ENCODE measurements at places on chromosomes 5 and 9. TPM values are rescaled to one million over a fixed set of nuclear protein-coding genes. Genes with fewer than 3 reads are reported as not detected.

FCN1 gene
- not detected for total RNA-seq

PLCXD3 gene
- not detected for total RNA-seq

SSNA1 gene
- total RNA-seq, result 91.6 TPM

CDKN2A gene
- 5.8 TPM for total RNA-seq

FOXD4 gene
- total RNA-seq, result not detected

PTGR1 gene
- 1.8 TPM for total RNA-seq

FKTN gene
- total RNA-seq, result 11.3 TPM

ADAMTS19 gene
- not detected for total RNA-seq

DNA sequence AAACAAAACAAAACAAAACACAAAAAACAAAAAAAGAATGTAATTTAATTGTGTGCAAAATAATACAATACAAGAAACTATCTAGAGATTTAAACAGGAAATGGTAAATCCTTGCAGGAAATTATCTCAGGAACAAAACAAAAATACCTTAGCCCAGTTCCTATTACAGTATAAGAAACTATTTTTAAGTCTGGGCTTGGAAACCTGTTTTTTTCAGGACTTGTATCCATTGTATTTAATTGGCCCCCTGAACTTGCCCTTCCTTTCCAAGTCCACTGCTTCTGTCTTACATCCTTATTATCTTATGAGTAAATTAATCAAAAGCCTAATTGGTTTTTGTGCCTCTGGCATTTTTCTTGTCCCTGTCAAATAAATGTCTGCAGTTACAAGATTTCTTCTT, 48.5 kb downstream of the ST8SIA4 start:
- H3K36me3 ChIP-seq, result peaks cover 65% of the 10 kb centered on the region
- no peak overlapping the region for H3K4me3 ChIP-seq
- no peak for DNase-seq
- H3K27me3 ChIP-seq, result no peaks in the 10 kb centered on the region

DNA sequence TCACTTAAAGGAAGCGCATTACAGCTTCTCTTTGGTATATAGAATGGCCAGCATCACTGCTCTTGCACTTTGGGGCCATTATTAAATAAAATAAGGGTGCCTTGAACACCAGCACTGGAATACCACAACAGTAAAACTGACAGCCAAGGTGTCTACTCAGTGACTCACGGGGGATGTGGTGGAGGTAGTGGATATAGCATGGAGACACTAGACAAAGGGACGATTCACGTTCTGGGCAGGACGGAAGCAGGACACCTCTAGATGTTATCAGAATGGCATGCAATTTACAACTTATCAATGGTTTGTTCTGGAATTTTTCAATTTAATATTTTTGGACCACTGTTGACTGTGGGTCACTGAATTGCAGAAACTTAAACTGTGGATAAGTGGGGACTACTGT, 32.9 kb upstream of the PDE8B start:
- no peaks in the 10 kb centered on the region for H3K36me3 ChIP-seq
- no peak overlapping the region for H3K4me3 ChIP-seq
- no peak for DNase-seq
- peaks cover 33% of the 10 kb centered on the region for H3K27me3 ChIP-seq
- H3K4me1 ChIP-seq, result no peaks in the 10 kb centered on the region

- no peaks in the 10 kb centered on the region for H3K4me1 ChIP-seq
- no peak for DNase-seq
- no peak overlapping the region for H3K4me3 ChIP-seq
Observed at GRCh38 chr5:175261037-175261436, 182.9 kb downstream of the DRD1 start.

- H3K27me3 ChIP-seq, result no peaks in the 10 kb centered on the region
- no peak overlapping the region for H3K27ac ChIP-seq
- DNase-seq, result no peak
- H3K4me3 ChIP-seq, result no peak overlapping the region
- H3K36me3 ChIP-seq, result peaks cover 68% of the 10 kb centered on the region
Observed at GRCh38 chr5:60633341-60633740, 66.6 kb downstream of the DEPDC1B start.

- H3K4me3 ChIP-seq, result no peak overlapping the region
- no peaks in the 10 kb centered on the region for H3K4me1 ChIP-seq
- no peaks in the 10 kb centered on the region for H3K36me3 ChIP-seq
Observed at GRCh38 chr9:76354221-76354620, 40.0 kb downstream of the RFK start.

GRCh38 chr9:132548751-132549640, 33.4 kb upstream of the BARHL1 start:
- H3K27me3 ChIP-seq, result peaks cover 8% of the 10 kb centered on the region
- H3K4me3 ChIP-seq, result no peak overlapping the region
- H3K4me1 ChIP-seq, result no peaks in the 10 kb centered on the region
- H3K27ac ChIP-seq, result no peak overlapping the region

DNA sequence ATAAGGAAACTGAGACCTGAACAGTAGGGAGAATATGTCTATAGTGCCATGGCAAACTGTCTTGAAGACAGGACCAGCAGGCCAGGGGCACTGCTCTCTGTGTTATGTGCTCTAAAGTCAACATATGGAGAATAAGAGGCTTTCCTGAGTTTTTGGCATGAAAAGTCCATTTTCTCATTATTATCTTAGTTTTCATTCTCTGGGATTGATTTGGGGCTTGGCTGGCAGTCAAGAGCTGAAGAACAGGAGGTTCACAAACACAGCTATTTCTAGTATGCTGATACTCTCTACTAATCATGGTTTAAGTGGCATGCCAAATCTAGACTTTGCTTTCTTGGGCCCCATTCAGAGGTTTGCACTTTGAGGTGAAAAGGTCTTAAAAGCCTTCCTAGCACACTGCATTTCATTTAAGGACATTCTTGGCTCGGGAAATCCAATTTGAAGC, 404.4 kb downstream of the ZNF608 start:
- no peak overlapping the region for H3K4me3 ChIP-seq
- no peak overlapping the region for H3K27ac ChIP-seq
- H3K36me3 ChIP-seq, result no peaks in the 10 kb centered on the region
- H3K4me1 ChIP-seq, result peaks cover 3% of the 10 kb centered on the region
- no peak for DNase-seq

- peak; percentile 46 for DNase-seq
- no peak overlapping the region for H3K4me3 ChIP-seq
Observed at GRCh38 chr9:117487555-117488175, 72.8 kb upstream of the ASTN2 start.

- H3K4me3 ChIP-seq, result no peak overlapping the region
- no peaks in the 10 kb centered on the region for H3K27me3 ChIP-seq
- H3K4me1 ChIP-seq, result no peaks in the 10 kb centered on the region
- no peaks in the 10 kb centered on the region for H3K36me3 ChIP-seq
- DNase-seq, result no peak
Observed at GRCh38 chr5:117143406-117143805, 568.8 kb upstream of the SEMA6A start.

DNA sequence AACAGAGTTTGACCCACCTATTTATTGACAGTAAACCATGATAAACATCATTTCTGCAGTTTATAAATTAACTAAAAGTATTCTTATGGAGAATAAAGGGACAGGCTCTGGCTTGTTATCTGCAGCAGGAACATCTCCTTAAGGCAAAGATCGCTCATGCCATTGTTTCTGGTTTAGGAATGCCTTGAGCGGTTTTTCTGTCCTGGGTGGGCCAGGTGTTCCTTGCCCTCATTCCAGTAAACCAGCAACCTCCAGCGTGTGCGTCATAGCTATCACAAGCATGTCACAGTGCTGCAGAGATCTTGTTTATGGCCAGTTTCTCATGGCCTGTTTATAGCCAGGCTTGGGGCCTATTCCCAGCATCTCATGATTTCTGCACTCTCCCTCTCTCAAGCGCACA, 521.7 kb downstream of the HINT1 start:
- no peak overlapping the region for H3K27ac ChIP-seq
- DNase-seq, result no peak
- no peaks in the 10 kb centered on the region for H3K27me3 ChIP-seq
- H3K4me1 ChIP-seq, result no peaks in the 10 kb centered on the region
- no peak overlapping the region for H3K4me3 ChIP-seq

- no peak overlapping the region for H3K27ac ChIP-seq
- no peaks in the 10 kb centered on the region for H3K4me1 ChIP-seq
- H3K4me3 ChIP-seq, result no peak overlapping the region
Observed at GRCh38 chr9:105963343-105964099, 269.2 kb downstream of the TMEM38B start.

DNA sequence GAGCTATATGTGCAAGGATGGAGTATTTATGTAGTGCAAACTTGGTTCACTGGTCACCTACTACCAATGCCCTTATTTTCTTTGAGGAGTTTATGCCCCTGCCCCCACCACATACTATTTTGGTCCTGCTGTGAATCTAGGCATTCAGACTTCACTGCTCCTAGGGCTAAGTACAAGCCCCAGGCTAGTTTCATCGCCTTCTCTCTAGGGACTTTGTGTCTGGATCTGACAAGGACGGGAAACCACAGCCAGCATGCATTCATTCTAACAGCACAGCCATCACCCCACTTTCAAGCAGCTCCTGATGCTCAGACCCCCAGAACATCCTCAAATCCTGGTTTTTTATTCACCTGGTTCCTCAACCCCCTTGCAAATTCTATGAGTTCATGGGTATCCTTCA, 56.8 kb downstream of the DRD1 start:
- no peak for DNase-seq
- H3K4me1 ChIP-seq, result no peaks in the 10 kb centered on the region
- H3K36me3 ChIP-seq, result no peaks in the 10 kb centered on the region
- H3K27ac ChIP-seq, result no peak overlapping the region

DNA sequence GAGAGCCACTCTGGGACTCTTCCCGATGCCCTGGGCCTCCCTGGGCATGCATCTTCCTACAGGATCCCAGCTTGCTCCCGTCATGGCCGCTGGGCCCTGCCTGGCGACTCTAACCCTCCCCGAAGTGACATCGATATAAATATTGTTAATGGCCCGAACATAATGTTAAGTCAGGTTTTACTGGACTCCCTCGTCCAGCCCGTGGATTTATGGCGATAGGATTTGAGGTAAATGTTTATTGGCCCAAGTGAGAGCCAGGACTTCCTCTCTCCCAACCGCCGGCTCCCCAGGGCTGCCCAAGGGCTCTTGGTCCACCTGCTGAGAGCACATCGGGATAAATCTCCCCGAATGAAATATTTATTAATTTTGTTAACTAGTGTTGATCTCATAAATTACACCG, 246.3 kb downstream of the PBX3 start:
- H3K4me1 ChIP-seq, result no peaks in the 10 kb centered on the region
- no peak for DNase-seq
- no peaks in the 10 kb centered on the region for H3K27me3 ChIP-seq
- no peak overlapping the region for H3K27ac ChIP-seq

GRCh38 chr9:4339836-4340560, 40.1 kb upstream of the GLIS3 start:
- no peak overlapping the region for H3K4me3 ChIP-seq
- DNase-seq, result no peak
- H3K36me3 ChIP-seq, result no peaks in the 10 kb centered on the region
- H3K4me1 ChIP-seq, result peaks cover 14% of the 10 kb centered on the region

DNA sequence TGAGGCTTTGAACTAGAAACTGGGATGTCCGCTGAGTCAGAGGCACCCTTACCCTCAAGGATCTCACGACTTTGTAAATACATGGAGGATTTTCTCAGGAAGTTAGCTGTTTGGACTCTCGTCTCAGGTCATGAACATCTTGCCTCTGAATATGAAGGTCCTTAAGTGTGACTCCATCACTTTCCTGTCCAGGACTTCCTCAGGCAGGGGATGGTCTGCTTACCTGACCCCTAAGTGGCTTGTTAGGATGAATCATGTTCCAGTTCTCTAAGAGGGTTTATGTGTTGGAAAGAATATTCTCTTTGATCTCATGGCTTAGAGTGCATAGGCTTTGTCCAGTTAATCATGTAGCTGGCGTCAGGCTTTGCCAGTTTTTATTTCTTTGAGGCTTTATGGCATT, 511.7 kb upstream of the KLF4 start:
- H3K4me1 ChIP-seq, result no peaks in the 10 kb centered on the region
- no peak overlapping the region for H3K27ac ChIP-seq
- no peak for DNase-seq
- H3K36me3 ChIP-seq, result no peaks in the 10 kb centered on the region
- H3K27me3 ChIP-seq, result no peaks in the 10 kb centered on the region

GRCh38 chr9:33472881-33473615, 676 bp downstream of the NOL6 start:
- H3K27me3 ChIP-seq, result no peaks in the 10 kb centered on the region
- peaks cover 21% of the 10 kb centered on the region for H3K4me1 ChIP-seq
- H3K27ac ChIP-seq, result peak overlapping the region; percentile 92

DNA sequence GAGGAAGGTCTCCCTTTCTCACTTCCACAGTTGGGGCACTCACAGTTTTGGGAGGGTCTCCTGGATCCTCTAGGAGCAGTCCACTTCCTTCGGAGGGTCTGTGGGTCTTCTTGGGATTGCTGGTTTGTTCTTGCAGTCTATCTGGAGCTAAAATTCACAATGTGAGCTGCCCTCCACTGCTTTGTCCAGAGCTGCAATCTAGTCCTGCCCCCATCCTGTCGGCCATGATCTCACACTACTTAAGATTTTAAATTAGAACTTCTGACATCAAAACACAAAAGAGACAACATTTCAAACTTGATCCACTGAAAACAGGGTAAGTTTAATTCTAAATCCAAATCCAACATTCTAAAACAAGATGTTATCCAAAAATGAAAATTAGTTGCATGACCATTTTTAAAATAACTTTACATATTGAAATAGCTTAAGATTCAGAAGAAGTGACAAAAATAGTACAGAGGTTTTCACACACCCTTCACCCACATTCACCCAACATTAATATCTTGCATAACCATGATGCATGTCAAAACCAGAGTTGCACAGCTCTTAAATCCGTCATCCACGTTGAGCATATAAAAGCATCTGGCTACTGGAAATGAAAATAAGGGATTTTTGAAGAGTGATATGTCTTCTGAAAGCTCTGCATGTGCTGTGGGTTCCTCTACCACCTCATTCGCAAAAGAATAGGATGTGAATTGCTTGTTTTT, 113.7 kb upstream of the EPB41L4A start:
- DNase-seq, result no peak
- H3K4me1 ChIP-seq, result no peaks in the 10 kb centered on the region
- no peak overlapping the region for H3K4me3 ChIP-seq
- no peaks in the 10 kb centered on the region for H3K36me3 ChIP-seq

DNA sequence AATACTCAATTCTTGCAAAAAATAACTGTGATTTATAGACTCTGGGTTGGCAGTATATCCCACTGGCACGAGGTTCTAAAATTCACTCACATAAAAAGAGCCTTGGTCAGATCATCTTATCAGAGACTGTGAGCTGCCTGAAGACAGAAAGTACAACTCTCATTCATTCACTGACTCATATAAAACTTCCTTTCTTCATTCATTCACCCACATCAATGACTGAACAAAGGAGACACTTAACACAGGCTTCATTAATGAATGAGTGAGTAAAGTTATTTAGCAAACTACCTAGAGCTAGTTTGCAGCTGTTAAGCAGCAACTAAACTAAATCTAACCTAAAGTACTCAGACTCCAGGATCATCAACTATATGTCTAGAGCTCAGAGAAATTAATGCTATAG, 214.7 kb downstream of the DENND1A start:
- H3K36me3 ChIP-seq, result no peaks in the 10 kb centered on the region
- no peaks in the 10 kb centered on the region for H3K4me1 ChIP-seq
- H3K27me3 ChIP-seq, result no peaks in the 10 kb centered on the region
- no peak for DNase-seq

GRCh38 chr5:142661957-142662356, 23.9 kb downstream of the FGF1 start:
- no peaks in the 10 kb centered on the region for H3K4me1 ChIP-seq
- no peaks in the 10 kb centered on the region for H3K36me3 ChIP-seq
- peaks cover 11% of the 10 kb centered on the region for H3K27me3 ChIP-seq
- DNase-seq, result no peak
- no peak overlapping the region for H3K27ac ChIP-seq

- H3K4me1 ChIP-seq, result peaks cover 16% of the 10 kb centered on the region
- H3K36me3 ChIP-seq, result no peaks in the 10 kb centered on the region
- no peaks in the 10 kb centered on the region for H3K27me3 ChIP-seq
- no peak for DNase-seq
- H3K27ac ChIP-seq, result no peak overlapping the region
- no peak overlapping the region for H3K4me3 ChIP-seq
Observed at GRCh38 chr5:139664086-139664693, 16.0 kb downstream of the CXXC5 start.

Data from activated T-helper 2 cell treated with anti-CD3 and anti-CD28 coated beads, Interferon-gamma antibody, Interleukin-2, Interleukin-4, amounts not matched to agents 10 μg/mL and 5 μg/mL and 100 μg/mL, durations not matched to agents 14 hours and 24 hours and 36 hours (primary cell).